Activated B cell treated with CpG ODN at 0.5 μM for 24 hours (primary cell): ENCODE measurements at places on chromosomes 4 and X.

DNA sequence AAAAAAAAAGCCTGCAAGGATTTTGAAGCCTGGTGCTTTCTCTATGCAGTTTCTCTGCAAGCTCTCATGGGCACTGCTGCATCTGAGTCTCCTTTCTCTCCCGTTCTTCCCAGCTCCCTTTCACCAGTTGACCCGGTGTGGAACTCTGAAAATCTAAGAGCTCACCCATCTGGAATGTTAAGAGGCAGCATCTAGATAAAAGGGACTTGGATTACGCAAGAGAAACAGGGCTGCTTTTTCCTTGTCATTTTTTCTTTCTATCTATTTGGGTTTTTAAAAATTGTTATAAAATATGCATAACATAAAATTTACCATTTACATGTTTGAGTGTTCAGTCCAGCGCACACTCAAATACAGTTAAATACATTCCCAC lies 95.2 kb upstream of the RPS6KA3 start:
- DNase-seq, result no peak

GRCh38 chr4:36026348-36026880 lies 217.9 kb downstream of the ARAP2 start:
- DNase-seq, result no peak

DNA sequence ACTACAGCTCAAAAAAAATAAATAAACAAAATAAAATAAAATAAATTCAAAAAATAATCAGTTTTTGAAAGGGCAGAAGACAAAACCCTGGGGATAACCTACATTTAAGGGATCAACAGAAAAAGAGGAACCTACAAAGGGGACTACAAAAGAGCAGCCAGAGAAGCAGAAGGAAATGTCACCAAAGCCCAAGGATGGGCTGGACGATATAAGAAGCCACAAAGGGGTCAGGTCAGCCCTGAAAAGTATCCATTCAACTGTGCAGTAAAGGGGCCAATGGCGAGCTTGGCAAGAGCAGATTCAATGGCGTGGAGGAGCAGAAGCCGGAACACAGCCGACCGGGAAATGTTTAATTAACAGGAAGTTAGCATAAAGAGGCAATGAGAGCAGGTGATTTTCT lies 16.9 kb downstream of the ACOT9 start:
- DNase-seq, result no peak

GRCh38 chr4:94576210-94576609 lies 124.5 kb downstream of the PDLIM5 start:
- DNase-seq, result no peak

GRCh38 chr4:138910914-138911336 lies 104.7 kb upstream of the NOCT start:
- no peak for DNase-seq

DNA sequence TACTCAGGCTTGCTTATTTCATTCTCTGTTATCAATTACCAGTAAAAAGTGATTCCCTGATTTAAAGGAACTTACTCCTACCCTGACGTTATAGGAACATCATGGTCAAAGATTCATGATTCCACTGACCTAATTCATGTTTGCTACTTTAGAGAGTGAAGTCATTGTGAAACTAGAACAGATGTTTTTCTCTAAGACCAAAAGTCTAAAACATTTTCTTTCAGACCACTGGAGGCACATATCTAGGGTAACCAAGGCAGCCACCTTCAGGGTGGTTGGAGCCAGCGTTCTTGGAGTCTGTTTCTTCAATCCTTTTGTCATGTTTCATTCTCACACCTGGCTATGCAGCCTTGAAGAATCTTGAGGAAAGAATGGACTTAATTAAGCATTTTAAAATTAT lies 77.8 kb downstream of the GALNTL6 start:
- DNase-seq, result no peak

- DNase-seq, result no peak
These were observed 59.6 kb upstream of the RASSF6 start for GRCh38 chr4:73679836-73680235.

GRCh38 chrX:107107459-107107858 lies 11.2 kb downstream of the RBM41 start:
- no peak for DNase-seq

- no peak for DNase-seq
These were observed 348.0 kb downstream of the BCOR start for GRCh38 chrX:39749728-39750127.

DNA sequence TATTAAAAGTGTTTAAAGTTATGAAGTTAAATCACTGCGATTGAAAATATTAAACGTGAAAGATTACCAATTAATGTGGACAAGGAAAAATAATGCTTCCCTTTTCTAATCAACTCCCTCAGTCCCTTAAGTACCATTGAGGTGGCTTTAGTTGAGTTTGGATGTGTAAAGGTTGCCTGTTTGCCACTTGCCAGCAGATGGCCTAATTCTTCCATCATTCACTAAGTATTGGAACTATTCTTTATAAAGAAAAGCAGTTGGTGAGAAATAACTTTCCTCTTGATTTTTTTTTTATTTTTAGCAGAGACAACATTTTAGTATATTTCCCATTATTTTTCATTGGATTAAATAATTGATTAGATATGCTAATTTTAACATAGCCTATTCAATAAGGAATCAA lies 295.9 kb upstream of the TACR3 start:
- no peak for DNase-seq

- no peak for DNase-seq
These were observed 119.3 kb upstream of the PITX2 start for GRCh38 chr4:110742143-110742542.

- no peak for DNase-seq
These were observed 19.5 kb downstream of the KIAA0232 start for GRCh38 chr4:6802025-6802424.

- DNase-seq, result no peak
These were observed 39.9 kb downstream of the PAQR3 start for GRCh38 chr4:78899302-78899701.

DNA sequence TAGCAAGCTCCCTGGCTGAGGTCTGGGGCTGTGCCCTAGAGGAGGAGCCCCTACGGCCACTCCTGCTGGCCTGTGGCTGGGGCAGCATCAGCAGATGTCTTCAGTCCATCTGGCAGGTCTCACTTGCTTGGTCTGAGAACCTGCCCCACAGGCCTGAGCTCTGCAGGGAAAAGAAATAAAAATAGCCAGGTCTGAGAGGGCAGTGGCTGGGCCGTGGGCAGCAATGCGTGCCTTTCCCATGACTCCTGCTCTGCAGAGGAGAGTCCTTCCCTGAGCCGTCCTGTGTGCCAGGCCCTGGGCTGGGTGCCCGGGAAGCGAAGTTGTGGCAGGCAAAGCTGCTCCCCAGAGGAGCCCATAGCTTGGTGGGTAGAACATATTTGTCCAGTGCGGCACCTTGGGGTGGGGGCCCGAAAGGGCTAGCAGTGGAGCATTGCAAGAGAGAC lies 11.3 kb upstream of the KIAA0232 start:
- no peak for DNase-seq

- no peak for DNase-seq
These were observed 7.5 kb upstream of the FAM9A start for GRCh38 chrX:8808661-8809060.

- no peak for DNase-seq
These were observed 4.6 kb upstream of the MAD2L1 start for GRCh38 chr4:120071192-120071795.

DNA sequence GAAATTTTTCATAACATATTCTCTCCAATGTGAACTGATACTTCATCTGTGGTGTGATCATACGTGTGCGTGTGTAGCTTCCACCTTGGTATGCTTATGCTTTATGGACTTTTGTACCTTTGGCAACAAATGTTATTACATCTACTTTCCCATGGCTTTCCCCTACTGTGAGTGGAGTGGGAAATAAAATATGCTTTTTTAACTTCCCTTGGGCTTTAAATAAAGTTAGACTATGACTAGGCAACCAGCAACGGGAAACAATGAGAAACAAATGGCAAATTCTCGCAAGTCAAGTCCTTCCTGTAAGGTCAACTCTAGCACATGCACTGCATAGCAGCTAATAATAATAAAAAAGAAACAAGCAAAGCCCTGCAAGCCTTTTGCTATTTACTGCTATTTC lies 205.0 kb upstream of the PDE5A start:
- no peak for DNase-seq

GRCh38 chr4:75344915-75345314 lies 169.3 kb downstream of the RCHY1 start:
- DNase-seq, result no peak

DNA sequence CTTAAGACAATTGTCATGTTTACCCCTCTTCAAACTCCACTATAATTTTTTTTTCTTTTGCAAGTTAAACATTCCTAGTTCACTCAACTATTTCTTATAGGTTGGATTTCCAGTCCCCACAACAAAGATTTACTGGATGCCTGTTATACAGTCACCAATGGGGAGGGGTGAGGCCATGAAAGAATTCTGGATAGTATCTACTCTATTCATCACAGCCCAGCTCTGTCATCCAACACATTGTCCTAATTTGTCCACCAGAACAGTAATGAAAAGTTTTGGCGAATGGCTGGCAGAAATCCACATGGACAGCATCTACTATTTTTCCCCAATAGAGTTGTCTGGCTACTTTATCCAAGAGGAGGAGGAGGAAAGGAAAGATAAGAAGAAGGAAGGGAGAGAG lies 192.7 kb upstream of the S100G start:
- DNase-seq, result no peak

DNA sequence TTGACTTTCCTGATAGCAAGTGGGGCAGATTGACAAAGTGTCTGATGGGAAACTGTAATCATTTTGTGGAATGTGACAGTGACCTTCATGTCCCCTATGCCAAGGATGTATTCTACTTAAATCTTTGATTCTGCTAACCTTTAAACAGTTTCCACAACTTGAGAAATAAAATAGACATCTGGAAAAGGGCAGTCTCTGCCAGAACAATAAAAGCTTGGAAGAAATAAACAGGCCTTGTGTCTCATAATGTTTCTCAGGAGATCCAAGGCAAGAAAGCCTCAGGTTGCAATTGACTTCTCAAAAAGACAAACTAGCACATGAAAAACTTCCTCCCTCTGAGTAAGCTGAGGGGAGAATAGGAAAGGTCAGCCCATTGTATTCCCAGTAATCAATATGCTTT lies 174.9 kb downstream of the FSTL5 start:
- no peak for DNase-seq

- DNase-seq, result no peak
These were observed 2.3 kb downstream of the LRBA start for GRCh38 chr4:151012820-151013219.

DNA sequence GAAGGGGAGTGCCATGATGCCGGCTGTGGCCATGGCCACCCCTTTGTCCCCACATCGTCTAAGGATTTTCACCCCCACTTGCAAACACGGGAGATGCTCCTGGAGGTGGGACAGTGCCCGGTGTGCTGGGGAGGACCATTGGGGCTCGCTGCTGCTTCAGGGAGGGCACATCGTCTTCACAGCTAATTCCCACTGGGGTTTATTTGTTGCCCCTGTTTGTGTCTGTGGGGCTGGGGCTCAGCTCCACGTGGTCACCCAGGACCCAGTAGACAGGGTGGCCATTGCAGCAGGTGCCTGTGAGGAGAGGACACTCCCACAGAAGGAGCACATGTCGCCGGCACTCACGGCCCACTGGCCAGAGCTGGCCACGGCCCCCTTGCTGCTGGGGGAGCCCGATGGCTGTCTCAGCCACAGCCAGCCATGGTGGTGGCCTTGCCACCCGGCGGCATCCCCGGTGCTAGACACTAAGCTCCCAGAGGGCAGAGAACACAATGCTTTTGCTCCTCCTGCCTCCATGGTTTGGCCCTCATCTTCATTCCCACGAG lies 27.8 kb upstream of the GRPEL1 start:
- DNase-seq, result no peak

DNA sequence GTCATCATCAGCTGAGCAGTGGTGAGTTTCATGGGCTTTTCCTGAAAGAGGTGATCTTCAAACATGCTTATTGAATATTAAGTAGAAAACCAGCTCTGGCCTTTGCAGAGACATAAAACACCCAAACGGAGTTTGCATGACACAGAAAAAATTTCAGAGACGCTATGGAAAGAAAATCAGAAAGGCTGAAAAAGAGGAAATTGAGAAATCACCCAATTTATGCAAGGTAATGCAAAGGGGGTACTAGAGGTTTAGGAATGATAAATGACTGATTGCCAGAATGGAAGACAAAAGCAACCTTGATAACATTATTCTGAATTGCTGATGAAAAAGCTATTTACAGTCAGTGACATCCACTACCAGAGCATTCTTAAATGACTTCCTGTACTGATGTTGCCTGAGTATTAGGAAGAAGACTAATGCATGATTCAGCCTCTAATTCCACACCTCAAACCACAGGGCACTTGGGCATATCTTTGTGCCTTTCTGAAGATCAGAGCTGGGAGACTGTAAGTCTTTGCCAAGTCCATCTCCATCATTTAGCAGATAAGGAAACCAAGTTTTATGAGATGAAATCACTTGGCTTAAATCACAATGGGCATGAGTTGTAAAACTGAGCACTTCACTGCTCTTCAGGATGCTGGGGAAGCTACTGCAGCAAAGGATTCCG lies 565.7 kb downstream of the PPARGC1A start:
- DNase-seq, result no peak

DNA sequence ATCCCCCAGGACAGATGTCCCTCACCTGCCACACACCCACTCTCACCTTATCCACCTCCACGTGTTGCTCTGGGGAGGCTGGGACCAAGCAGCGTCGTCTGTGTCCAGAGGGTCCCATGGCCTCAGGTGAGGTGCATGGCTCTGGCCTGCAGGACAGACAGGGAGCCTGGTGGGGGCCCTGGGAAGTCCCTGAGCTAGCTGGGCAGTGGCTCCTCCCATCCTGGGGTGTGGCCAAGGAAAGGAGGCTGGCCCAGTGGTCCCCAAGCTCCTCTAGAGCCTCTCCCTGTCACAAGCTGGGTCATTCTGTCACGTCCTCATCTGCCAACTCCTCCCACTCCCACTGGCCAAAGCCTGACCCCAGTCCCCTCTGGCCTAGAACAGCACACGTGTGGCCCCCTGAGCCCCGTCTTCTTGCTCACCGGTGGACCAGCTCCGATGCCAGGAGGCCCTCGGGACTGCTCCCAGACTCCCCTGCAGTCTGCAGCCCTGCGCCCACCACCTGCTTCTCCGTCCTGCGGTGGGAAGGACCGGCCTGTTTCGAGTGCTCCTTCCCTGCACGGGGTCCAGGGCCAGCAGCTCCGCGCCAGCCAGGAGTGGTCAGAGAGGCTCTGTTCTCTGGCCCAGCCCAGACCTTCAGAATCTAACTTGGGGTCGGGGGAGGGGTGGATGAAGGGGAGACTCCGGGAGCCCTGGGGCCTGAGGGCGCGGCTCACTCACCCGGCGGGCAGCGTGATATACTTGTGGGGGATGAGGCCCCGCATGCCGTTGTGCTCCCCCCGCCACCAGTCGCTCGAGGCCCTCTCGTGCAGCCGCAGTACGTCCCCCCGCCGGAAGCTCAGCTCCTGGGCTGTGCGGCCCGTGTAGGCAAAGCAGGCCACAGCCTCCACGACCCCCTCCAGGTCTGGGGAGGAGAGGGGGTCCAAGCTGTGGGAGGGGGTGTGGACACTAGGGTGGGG lies 4.8 kb downstream of the AVPR2 start:
- no peak for DNase-seq
